ENCODE measurements at places on chromosomes 7 and 10.

GRCh38 chr7:29548823-29549222, 14.8 kb upstream of the PRR15 start:
- DNase-seq: no peak

DNA sequence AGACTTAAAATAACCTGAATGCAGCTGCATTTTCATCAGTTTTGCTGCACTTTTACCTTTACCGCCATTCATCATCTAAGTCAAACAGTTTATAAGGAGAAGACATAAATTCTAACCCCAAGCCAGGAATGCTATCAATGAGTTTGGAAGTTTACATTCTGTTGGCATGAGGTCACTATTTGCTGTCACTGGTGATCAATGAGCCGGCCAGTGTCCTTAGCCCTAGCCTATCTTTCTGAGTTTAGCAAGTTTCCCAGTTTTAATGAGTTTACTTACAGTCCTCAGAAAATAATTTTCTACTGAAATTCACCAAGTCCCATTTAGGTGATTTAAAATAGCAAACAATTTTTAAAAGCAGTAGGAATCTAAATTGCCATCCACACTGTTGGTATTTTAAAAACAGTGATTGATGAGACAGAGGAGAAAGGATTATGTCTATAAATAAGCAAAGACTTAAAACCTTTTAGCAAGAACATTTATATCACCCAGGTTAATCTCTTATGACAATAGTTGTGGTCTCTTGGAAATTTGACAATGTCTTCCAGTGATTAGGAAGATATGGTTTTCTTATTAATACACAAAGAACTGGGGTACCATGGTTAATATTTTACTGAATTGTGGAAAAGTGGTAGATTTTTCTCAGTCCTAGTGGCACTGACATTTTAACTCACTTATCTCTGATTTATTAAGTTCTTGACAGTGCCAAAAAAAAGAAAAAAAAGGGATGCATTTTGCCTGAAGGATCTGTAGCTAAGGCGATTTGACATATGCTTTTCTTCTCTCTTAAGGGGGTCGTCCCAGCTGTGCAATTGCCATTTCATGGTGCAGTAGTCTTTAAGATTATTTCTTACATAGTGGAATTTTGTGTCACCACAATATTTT, 443.4 kb upstream of the ANKRD30A start:
- DNase-seq: no peak

DNA sequence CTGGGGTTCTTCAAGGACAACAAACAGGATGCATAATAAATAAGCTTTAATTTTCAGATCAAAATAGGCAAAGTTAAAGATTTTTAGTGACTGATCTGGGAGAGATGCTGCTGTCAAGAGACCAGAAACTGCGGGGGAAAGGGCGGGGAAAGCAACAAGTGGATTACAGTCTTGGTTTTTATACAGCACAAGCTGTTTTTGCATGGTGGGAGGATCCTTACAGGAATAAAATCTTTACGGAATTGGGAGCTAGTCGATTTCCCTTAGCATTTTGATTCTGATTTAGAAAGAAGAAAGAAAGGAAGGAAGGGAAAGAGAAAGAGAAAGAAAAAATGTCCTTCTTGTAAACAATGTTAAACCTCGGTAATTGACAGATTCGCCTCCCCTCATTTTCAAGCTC, 242.3 kb upstream of the SP8 start:
- DNase-seq: no peak

DNA sequence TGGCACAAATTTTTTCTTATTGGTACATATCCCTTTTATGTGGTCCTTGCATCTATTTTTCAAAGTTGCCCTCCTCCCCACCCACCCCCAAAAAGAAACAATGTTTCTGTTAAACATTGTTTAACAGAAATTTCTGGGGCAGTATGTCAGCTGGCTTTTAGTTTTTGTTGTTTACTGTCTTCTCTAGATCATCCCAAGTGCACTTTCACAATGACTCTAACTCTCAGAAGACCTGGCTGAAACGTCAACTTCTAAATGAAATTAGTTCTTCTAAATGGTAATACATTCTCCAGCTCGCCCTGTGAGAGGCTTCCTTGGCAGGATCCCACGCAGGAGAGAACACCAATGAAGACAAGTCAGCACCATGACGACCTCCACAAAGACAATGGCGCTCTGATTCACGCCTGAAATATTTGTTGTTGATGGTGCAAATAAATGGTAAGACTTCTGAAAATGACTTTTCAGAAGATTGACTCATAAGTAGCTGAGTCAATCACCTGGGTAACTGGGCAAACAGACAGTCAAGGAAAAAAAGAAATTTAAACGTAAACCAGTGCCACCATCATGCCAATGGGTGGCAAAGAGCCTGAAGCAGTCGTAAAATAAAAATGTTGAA, 293.7 kb downstream of the FZD1 start:
- no peak for DNase-seq

DNA sequence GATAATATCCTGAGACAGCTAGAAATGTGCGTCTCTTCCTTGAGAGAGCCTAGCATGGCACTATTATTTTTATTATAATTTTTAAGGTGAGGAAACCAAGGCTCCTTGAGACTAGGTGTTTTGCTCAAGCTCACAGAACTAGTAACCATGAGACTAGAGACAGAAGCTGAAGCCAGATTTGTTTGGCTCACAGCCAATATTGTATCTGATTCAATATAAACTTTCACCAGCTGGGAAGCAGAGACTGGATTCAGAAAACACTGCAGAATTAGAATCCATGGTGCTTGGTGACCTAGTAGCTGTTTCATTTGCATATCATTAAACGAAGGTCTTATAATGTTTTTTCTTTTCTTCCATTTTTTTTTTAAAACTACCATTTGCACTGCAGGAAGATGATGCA, 64.4 kb downstream of the DNAJB9 start:
- DNase-seq: no peak

DNA sequence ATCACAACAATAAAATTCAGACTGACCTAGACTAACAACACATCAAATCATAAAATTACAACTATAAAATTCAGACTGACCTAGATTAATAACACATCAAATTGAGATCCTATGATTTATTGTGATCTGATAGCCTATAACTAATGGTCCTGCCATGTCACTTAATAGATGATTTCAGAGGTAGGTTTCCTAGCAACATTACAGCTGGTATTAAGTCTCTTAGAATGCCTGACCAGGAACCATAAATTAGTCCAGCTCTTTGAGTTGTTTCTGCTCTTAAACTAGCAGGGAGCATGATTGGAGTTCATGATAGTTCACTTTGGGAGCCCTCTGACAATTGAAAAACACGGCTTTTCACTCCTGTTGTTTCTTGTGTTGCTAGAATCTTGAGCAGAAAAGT, 318.9 kb downstream of the BMPER start:
- no peak for DNase-seq

DNA sequence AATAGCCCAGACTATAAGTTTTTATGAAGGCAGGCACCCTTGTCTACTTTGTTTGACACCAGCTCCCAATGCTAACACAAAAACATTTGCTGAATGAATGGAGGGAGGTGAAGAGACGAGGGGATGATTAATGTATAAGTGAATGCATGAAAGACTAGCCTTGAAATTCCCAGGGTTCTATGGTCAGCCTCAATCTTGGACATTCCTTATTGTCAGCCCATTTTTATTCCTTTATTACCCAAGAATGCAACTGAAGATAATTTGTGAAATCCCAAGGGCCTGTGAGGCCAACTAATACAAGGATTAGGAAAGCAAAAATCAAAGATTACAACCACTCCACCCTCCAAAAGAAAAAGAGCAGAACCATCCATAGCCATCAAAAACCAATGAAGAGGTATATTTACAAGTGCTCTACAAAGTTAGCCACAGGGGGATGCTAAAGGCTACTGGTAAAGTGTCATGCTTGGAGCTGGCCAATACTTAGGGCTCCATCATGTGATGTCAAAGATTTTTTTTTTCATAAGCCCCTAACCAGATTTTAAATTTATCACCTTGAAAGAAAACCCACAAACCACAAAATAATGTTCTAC, 40.0 kb upstream of the ASAH2 start:
- DNase-seq: no peak

- DNase-seq: no peak
Observed at GRCh38 chr7:158765020-158765419, 60.4 kb upstream of the NCAPG2 start.

DNA sequence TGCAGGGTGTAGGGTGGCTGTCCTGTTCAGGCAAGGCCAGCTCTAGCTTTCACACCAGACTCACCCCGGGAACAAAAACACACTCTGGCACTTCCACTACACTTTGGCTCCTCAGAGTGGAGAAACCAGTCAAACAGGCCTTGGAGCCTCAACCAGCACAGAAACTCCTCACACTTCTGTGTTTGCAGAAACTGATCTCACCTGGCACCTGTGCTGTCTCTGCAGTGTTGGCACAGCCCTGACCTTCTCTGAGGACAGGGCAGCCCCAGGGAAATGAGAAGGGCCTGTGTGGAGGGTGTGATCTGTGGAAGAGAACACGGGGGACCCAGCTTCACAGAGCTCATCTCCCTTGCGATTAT, 4.1 kb upstream of the CALML5 start:
- DNase-seq: no peak

DNA sequence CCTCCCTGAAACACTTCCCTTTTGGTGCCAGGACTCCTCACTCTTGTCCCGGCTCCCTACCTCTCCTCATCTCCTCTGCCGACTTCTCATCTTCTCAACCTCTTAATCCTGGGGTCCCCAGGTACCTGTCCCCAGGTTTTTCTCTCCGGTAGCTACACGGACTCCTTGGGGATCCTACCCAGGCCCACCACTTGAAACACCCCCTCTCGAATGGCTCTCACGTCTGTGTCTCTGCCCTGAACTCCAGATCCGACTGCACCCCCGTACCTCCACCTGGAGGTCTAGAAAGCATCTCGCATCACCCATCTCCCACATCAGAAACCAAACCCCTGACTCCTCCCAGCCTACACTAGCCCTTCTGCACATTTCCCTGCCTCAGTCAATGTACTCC, 4.8 kb downstream of the TBATA start:
- DNase-seq: no peak

DNA sequence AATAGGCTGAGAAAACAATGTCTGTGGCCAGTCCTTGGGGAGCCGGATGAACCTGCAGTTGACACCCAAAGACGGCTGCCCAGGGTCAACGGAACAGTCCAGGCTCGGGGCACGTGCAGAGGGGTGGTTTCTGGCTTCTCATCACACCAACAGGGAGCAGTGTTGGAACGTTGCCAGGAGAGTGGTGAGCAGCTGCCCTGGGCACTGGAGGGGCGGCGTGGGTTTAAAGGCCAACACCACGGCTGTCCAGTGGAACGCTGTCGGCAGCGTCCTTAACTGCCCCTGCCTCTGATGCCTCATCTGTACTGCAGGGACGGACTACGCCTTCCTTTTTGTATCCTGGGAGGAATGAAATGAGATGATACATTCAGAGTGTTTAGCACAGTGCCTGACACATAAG, 19.8 kb downstream of the JCAD start:
- DNase-seq: no peak

GRCh38 chr7:31633894-31634494, 53.0 kb upstream of the PPP1R17 start:
- DNase-seq: no peak

GRCh38 chr10:4767033-4767814, 58.8 kb upstream of the AKR1E2 start:
- DNase-seq: no peak

DNA sequence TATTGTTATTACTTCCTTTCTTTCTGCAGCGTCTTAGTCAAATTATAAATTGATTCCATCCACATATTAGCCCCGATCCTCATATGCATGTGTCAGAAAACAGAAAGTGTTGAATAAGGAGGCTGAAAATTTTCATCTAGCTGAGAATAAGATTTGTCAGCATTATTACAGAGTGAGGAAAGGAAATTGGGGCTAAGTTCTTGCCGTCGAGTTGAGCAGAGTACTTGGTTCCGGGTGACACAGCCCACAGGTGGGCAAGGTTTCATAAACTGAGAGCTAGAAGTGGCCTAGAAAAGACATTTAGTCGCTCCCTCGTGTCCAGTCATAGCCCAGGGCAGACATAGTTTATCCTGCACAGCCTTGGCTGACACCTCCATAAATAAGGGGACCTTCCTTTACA, 461.7 kb upstream of the GALNT17 start:
- no peak for DNase-seq

DNA sequence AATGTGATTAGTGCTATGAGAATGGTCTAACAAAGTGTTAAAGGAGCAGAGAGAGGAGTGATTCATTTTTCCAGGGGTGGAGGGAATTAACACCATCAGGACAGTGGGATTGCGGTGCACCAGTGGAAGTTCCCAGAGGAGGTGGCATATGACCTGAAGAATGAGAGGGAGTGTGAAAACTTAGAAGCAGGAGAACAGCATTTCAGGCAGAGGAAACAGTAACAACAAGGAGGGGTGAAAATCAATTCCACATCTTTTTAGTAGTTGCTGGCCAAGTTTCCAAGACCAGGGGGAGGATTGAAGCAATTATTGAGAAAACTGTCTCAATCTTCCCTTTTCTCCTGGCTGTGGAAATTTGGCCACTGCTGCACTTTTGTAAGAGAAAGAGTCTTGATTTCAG, 23.7 kb upstream of the CCDC172 start:
- no peak for DNase-seq

DNA sequence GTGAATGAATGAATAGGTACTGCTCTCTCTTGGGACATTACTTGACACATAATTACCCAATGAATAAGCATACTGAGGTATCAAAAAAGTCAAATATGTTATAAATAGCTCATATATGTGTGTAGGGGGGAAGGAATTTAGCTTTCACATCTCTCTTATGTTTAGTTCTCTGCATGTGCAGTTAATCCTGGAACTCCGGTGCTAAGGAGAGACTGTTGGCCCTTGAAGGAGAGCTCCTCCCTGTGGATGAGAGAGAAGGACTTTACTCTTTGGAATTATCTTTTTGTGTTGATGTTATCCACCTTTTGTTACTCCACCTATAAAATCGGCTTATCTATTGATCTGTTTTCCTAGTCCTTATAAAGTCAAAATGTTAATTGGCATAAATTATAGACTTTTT, 1.2 kb downstream of the CFTR start:
- no peak for DNase-seq

- DNase-seq: no peak
Observed at GRCh38 chr10:84292502-84292901, 35.9 kb upstream of the CCSER2 start.

DNA sequence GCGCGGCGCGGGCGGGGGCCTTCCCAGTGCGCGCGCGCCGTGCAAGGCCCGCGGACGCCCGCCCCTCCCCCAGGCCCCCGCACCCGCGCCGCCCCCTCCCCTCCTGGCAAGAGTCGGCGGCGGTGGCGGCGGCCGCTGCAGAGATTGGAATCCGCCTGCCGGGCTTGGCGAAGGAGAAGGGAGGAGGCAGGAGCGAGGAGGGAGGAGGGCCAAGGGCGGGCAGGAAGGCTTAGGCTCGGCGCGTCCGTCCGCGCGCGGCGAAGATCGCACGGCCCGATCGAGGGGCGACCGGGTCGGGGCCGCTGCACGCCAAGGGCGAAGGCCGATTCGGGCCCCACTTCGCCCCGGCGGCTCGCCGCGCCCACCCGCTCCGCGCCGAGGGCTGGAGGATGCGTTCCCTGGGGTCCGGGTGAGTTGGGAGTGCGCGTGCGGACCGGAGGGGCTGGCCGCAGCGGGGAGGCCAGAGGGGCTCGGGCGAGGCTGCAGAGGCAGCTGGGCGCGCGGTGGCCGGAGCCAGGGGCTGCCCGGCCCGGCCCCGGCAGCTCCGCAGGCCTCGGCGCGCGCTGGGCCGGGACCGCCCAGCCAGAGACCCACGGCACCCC, at the start of gene BMPR1A:
Gene BMPR1A, plus strand, starts transcription at position 109 of the 602 bp plus-strand sequence. CDS start 119,400 bp downstream, outside the sequence.
- DNase-seq: no peak

Data from CMK (cell line).